ENCODE measurements at places on chromosomes 5 and 9.

DNA sequence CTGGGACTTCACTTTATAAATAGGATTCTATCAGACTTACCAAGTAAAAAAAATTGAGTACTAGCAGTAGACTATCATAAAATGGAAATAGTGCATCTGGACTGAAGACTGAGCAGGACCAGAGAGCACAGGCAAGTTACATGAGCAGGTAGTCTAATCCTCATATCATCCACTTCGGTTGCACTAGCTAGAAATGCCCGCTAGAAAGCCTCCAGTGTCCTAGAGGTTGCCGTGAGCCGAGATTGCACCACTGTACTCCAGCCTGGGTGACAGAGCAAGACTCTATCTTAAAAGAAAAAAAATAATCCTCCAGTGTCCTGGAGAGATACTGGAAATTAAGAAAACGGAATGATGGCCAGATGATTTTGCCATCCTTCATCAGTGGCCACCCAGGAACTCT, 20.0 kb downstream of the C5orf47 start:
- no peak for DNase-seq

- DNase-seq: peak; percentile 61
Observed at GRCh38 chr5:177553671-177554429, 513 bp downstream of the FAM193B start.

DNA sequence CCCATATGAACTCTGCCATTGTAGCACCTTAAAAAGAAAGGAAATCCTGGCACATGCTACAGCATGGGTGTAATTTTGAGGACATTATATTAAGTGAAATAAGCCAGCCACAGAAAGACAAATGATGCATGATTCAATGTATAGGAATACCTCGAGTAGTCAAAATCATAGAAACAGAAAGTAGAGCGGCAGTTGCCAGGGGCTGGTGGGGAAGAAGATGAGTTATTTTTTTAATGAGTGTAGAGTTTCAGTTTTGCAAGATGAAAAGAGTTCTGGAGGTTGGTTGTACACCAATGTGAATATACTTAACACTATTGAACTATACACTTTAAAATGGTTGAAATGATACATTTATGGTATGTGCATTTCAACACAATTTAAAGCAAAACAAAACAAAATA, 133.0 kb downstream of the ZDHHC21 start:
- DNase-seq: no peak

GRCh38 chr5:156155598-156155997, 171.4 kb upstream of the SGCD start:
- DNase-seq: no peak

DNA sequence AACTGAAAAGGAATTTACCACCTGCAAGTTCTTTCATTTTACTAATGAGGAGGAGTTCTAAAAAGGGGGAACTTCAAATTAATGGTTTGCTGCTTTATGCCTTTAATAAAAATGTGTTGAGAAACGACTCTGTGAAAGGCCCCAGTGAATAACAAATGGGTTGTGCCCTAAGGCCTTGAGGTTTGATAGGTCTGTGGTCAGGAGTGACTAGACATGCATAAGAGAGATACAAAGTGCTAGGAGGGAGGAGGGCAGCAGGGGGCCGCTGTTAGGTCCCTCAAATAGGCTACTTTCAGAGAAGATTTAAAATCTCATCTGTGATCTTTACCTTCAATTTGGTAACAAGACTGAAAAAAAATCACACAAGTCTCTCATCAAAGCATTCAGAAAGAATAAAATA, 58.3 kb downstream of the FAM81B start:
- no peak for DNase-seq

DNA sequence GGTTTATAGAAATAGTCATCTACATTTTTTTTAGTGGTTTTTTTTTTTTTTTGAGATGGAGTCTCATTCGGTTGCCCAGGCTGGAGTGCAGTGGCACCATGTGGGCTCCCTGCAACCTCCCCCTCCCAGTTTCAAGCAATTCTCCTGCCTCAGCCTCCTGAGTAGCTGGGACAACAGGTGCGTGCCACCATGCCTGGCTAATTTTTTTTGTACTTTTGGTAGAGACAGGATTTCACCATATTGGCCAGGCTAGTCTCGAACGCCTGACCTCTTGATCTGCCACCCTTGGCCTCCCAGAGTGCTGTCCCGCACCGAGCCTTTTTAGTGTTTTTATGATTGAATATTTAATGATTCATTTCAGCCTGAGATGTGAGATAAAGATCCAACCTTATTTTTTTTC, 27.3 kb downstream of the ANKRD33B start:
- no peak for DNase-seq

GRCh38 chr5:151674626-151675610, 11.8 kb downstream of the SPARC start:
- DNase-seq: no peak

DNA sequence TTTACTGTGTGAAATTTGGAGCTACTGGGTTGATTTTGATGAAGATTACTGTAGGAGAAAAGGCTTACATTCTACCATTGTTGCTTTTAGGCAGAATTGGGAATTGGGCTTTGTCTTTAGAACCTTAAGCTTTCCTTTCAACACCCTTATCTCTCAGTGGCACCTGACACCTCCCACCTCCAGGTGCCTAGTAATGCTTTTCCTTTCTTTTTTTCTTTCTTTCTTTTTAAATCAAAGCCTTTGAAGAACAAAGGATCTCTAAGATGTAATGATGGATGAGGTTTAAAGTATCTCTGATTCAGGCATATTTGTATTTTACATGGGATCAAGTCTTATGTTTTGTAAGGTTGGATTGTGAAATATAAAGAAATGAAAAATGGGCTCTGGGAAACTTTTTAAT, 2.9 kb upstream of the ADGRV1 start:
- no peak for DNase-seq

DNA sequence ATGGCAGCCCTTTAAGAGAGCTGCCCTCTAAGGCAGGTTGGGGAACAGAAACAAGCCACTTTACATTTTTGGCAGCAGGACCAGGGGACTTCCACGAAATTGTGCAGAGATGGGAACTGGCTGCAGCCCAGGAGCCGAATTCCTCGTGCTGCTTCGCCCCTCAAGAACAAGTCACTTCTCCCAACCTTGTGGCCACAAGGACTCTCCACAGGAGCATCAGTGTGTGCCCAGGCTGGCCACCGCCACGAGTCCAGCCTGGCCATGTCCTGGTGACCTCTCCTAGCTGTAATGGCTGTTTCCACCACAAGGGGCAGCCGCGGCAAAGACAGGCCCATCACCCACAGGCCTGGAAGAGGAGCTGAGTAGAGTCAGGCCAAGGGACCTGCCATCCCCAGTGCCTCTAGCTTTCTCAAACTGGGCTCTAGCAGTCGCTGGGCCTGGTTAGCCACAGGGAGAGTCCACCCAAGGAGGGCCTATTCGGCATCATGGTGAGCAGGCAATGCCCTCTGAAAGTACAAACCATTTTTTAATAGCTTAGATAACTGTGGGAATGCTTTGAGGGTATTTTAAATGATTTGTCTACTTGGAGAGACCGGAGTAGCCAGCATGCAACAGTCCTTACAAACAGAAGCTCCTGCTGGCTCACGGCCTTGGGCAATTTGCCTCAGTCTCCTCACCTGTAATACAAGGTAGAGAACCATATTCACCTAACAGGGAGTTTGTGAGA, 129.0 kb downstream of the COL23A1 start:
- peak; percentile 70 for DNase-seq

DNA sequence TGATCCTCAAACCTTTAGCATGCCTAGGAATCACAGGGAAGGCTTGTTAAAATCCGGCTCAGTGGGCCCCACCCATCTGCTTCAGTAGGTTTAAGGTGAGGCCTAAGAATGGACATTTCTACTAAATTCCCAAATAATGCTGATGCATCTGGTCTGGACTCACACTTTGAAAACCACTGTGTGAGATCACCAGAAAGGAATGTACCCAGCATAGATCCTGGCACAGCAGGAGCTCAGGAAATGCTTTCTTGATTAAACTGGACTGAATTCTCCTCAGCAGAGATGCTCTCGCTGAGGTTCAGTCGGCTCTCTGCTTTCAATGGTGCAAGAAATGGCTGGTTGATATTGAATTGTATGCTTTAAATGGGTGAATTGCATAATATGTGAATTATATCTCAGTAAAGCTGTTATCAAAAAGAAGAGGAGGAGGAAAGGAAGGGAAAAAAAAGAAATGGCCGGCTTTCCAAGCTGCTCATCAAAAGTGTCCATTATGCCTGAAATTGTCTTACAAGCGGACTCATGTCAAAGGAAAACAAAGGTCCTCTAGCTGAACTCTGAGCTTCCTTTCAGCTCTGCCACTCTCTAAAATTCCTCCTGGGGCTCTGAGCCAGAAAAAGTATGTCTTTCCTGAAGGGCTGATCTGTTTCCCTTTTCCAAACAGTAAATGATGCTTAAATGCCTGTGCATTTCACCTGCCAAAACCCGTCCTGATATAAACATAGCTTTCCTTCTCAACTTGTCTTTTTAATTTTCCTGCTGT, 77.6 kb upstream of the SAP30L start:
- no peak for DNase-seq

DNA sequence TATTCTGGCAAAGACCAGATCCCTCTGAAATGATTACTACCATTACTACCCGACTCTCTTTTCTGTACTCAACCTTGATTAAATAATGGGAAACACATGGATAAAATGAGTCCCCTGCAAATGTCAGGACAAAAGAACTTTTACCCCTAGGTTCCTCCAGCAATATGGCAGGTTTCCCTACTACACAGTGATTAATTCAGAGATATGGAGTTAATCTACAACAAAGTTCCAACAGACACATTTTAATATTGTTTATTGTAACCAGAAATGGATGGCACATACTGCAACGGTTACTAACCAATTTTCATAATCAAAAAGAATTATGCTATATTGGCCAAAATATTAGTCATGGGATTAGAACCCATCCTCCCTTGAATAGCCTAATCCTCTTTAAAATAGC, 294.8 kb downstream of the ATPSCKMT start:
- no peak for DNase-seq

GRCh38 chr5:124289130-124289529, 457.3 kb downstream of the ZNF608 start:
- DNase-seq: no peak

GRCh38 chr5:138660051-138660572, 84.9 kb upstream of the HSPA9 start:
- no peak for DNase-seq

- no peak for DNase-seq
Observed at GRCh38 chr9:93288341-93288740, 104.4 kb downstream of the WNK2 start.

DNA sequence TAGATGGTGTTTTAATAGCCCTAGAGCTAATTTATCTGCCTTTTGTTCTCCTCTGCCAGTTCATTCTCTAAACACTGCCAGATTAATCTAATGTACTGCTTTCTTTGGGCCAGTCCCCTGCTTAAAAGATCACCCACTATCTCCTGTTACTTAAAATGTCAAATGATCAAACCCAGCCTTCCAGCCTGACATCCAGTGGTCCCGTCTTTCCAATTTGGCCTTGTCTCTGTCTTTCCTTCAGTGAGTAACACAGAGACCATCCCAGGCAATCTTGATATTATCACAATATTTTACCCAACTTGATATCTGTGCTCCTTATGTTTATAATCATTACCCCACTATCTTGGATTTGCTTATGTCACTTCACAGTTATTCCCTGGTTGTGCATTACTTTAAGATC, 12.0 kb downstream of the PRR16 start:
- no peak for DNase-seq

DNA sequence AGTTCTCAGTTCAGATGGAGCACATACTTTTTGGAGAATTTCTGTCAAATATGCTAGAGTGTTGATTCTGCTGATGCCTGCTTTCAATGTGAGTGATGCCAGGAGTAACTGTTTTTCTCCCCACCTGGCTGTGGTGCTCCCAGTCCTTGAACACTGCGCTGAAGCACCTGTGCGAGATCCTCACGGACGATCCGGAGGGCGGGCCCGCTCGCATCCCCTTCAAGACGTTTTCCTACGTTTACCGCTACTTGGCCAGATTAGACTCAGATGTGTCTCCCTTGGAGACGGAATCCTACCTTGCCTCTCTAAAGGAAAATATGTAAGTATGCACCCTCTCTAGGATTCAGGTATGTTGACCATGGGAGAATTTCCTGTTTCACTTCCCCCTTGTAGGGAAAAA, 19.4 kb downstream of the ROPN1L start:
- no peak for DNase-seq

- peak; percentile 21 for DNase-seq
Observed at GRCh38 chr5:132470010-132470392, 20.6 kb downstream of the IRF1 start.

- DNase-seq: peak; percentile 24
Observed at GRCh38 chr5:435961-436640, 6.9 kb upstream of the EXOC3 start.

- no peak for DNase-seq
Observed at GRCh38 chr9:81613002-81613812, 76.1 kb downstream of the TLE1 start.

DNA sequence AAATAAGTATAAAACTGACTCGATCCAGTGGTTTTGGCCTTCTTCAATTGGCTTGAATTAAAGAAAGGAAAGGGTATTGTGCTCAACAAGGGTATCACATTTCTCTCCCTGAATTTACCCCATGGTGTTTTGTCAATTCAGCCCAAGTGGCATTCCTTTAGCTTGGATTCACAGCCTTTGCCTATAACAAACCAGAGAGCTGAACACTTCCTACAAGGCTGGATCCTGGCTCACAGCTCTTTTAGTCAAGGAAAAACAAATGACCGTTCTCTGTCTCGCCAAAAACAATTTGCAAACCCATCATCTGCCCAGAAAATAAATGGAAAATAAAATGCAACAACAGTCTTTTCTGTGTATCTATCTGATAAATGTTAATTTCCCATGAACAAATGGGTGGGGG, 5.7 kb downstream of the ZNF366 start:
- no peak for DNase-seq

DNA sequence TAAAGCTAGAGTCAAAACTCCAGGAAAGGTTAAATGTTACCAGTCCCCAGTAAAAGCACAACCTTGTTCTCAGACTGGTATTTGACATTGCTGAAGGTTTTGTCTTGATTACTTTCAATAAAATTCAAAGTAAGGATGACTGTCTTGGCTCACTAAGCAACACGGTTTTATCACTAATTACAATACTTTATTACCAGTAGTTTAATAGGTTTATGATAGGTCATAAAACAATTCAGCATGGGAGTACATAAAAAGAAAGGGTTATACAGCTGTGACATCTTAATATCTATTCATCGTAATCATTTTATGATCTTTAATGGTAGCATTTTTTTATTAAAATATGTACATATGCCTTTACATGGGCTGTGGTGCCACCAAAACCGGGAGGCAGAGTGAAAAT, 370.7 kb upstream of the IRX2 start:
- DNase-seq: no peak

DNA sequence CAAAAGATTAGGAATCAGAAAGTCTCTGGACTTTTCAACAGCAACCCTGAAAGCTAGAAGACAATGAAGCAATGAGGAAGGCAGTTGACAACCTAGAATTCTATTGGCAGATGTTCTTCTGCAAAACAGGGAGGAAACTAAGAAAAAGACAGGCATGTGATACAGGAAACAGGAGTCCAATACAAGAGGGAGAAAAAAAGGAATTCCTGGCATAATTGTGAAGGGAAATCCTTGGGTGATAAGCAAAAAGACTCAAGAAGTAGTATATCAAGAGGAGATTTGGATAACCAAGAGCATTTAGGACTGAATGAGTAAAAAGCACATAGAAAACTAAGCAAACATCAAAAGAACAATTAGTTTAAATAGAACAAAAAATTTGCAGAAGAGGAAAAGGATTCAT, 58.6 kb downstream of the LPAR1 start:
- no peak for DNase-seq

- no peak for DNase-seq
Observed at GRCh38 chr5:626850-627249, 14.7 kb downstream of the CEP72 start.

- DNase-seq: peak; percentile 27
Observed at GRCh38 chr5:452978-453710, 10.2 kb downstream of the EXOC3 start.
